ENCODE measurements at places on chromosomes 12 and 14.
A peak's percentile ranks its signal among the peaks of the same experiment; 100 is the strongest.

DNA sequence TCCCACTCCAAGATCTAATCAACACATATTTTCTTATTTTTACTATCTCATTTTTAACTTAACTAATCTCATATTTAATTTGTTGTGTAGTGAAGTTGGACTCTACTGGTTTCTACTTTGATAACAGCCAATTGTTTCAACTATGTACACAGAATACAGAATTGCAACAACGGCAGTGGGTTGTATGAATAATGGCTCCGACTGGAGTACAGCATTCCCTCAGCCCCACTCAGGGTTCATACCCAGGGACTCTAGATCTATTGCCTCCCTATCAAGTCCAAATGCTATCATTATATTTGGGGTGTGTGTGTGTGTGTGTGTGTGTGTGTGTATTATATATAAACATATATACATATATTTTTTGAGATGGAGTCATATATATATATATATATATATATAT, 52.3 kb downstream of the PAWR start:
- no peak for DNase-seq

GRCh38 chr14:86897224-86897623, 1095.8 kb downstream of the GALC start:
- no peak for DNase-seq

DNA sequence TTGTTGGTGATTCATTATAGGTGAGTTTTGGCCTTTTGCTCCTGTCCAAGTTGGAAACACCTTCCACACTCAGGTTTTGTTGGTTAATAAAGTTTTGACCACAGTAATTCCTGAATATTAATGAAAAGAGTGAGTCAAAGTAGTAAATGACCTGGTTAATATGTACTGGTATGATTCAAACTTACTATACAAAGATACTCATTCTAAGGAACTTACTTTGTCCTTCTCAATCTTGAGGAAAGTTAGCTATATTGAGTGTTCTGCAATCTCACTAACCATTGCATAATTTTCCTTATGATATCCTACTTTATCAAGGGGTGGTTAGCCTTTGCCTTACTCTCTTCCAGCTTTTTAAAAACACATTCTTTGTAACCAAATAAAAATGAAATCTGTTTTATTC, 20.9 kb upstream of the HECTD1 start:
- DNase-seq = no peak

- no peak for DNase-seq
Measured at GRCh38 chr12:9214534-9214933, 6.3 kb upstream of the PZP start.

DNA sequence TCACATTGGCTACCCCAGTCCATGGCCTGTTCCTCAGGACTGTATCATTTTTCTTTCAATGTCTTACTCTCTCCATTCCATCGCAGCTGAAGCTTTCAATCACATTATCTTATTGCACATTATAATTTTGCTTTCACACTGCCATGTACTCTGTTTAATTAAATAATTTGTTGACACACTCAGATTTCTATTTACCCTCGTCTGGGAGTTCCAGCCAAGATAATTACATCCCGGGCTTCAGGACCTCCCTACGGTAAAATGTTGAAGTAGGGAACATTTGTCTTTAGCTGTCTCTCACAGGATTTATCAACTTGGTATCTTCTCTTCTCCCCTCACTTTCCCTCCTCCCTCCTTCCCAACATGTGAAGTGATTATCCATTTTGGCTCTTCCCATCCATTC, 177.2 kb upstream of the RASSF8 start:
- DNase-seq = no peak

DNA sequence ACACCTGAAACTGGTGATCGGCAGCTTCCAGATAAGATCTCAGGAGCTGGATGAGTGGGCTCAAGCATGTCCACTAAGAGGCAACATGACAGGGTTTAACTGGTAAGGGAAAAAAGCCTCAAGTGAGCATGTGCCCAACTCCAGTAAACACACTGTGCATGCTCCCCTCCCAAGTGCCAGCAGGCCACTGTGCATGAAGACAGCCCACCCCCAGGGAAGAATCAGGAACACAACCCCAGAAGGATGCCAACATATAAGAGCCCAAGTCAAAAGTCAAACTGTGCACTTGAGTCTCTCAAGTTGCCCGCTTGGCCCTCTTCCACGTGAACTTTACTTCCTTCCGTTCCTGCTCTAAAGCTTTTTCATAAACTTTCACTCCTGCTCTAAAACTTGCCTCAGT, 311.3 kb upstream of the PRKD1 start:
- no peak for DNase-seq

GRCh38 chr12:1322821-1323220, 271.6 kb downstream of the FBXL14 start:
- DNase-seq = no peak

GRCh38 chr12:4460761-4461160, 15.1 kb upstream of the FGF6 start:
- no peak for DNase-seq

GRCh38 chr12:48002414-48002730, 1.9 kb downstream of the COL2A1 start:
- DNase-seq = no peak

DNA sequence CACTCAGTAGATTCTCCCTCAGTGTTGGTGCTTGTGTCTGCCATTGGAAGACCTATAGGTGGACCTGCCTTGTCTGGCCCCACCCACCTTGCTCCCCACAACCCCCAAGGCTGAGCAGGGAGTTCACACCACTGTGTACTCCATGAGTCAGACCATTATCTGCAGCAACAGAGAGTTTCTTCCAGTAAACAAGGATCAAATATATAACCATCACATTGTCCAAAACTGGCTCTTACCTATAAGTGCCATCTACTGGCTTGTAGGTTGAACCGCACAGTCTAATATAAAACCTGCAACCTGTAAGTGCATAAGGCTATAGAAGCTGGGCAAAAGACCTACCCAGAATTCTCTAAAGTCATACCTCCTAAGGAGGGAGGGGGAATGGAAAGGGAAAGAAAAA, 7.9 kb downstream of the TAS2R13 start:
- DNase-seq = no peak

GRCh38 chr12:67068761-67069450, 200.3 kb upstream of the CAND1 start:
- DNase-seq = no peak

- DNase-seq = no peak
Measured at GRCh38 chr12:132074216-132074615, 69.9 kb downstream of the DDX51 start.

GRCh38 chr12:94326727-94327126, 132.9 kb downstream of the CEP83 start:
- DNase-seq = peak; percentile 16

- peak; percentile 3 for DNase-seq
Measured at GRCh38 chr14:89973234-89973823, 17.6 kb downstream of the TDP1 start.

GRCh38 chr12:54082397-54082892, 28.8 kb downstream of the HOXC4 start:
- no peak for DNase-seq

- DNase-seq = no peak
Measured at GRCh38 chr12:92365333-92365732, 219.7 kb upstream of the BTG1 start.
